ENCODE measurements at places on chromosomes 12 and 14.

DNA sequence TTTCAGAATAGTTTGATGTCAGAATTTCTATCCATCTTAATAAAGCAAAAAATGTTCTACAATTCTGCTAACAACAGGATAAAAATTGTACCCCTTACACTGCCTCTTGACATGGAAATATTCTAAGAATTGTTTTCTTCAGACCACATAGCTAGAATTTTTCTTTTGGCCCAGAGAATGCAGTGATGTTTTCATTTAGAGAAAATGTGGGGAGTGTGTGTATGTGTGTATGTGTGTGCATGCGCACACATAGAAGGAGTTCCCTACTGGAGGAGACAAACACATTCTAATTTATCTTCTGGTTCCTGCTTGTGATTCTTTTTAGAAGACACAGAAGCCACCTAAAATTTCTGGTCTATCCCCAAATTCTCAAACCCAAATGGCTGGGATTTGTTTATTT, 1145.7 kb downstream of the VRK1 start:
- DNase-seq: no peak

DNA sequence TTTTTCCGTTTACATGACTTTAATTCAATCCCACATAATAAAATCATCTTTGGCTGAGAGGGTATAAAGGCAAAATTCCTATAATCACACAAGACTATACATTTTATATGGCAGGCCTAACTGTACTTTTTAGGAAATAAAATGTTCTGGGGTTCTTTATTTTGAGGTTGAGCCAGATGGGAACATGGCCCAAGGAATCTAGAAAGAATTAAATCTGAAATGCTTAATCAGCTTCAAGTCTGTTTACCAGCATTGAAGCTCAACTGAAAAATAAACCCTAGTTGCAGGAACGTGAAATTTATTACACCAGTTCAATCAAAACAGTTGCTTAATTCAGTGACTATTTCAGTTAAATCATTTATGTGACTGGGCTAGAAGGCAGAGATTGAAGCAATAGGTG, 191.0 kb upstream of the BTG1 start:
- no peak for DNase-seq

DNA sequence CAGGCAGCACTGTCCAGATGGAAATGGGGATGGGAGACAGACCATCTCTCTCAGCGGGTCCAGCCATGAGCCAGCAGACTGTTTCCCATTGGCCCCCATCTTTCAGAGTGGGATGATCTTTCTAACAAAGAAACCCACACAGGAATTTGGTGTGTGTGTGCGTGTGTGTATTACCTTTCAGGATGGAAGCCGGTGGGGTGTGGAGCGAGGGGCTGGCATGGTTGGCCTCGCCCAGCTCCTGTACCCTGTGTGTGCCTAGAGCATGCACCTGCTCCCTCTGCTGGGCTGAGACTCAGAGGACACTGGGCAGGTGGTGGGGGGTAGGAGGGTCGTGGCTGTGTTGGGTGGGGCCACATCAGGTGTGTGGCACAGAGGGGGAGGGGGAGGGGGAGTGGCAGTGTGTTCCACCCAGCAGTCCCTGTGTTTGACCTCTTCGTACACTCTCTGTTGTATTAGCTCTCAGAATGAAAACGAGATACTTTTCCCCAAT, 33.0 kb upstream of the TSPAN9 start:
- no peak for DNase-seq

- no peak for DNase-seq
Observed at GRCh38 chr14:96902004-96902403, 104.8 kb downstream of the VRK1 start.

- no peak for DNase-seq
Observed at GRCh38 chr14:73696466-73697400, 17.5 kb downstream of the PNMA1 start.

DNA sequence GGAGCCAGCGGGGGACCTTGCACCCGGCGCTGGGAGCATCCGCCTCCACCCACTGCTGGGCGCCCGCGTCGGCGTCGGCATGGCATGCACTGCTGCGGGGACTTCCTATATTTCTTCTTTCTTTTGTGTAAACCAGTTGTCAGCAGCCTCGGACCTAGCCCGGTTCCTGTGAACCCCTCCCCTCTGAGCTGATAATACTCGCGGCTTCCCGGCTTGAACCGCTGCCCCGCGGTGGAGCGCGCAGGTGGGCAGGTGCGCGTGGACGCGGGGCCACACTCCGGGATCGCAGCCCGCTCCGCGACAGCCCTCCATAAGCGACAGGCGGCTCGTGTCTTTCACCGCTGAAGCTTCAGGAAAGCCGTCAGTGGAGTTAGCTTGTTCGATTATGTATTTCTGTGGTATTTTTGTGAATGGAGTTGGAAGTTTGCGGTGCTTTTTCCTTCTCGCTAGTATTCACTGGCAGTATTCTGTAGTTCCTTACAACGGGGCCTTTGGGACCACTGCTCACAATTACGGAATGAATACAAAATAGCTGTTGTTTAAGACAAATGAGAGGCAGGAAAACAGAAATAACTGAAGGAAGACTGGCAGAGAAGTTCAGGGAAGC, 870 bp downstream of the BMAL2 start:
- DNase-seq: peak; percentile 22

DNA sequence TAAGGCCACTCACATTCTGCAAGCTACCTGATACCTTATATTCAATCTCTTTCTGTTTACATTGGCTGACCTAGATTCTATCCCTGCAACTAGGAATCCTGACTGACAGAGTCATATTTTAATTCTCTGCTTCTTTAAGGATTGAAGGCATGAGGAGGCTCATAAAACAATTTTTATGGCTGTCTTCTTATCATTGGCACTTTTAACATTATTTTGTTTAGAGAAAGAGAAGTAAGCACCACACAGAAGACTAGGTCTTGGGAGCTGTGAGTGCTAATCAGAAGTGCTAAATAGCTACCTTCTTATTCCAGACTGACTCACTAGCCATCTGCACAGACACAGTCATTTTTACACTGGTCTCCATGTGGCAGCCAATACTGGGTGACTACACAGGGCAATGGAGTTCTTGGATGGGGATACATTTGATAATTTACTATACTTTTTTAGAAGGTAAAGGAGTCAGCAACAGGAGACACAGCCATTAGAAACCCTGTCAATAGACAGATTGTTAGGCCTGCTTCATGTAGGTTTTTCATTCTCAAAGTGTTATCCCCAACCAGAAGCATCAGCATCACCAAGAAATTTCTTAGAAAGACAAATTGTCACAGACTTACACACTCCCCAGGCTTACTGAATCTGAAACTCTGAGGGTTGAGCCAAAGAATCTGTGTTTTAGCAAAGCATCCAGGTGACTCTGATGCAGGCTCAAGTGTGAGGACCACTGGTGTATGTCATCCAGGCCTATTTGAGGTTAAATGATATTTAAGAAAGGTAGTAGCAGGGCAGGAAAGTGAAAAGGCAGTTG, 214.1 kb downstream of the DUSP6 start:
- no peak for DNase-seq

DNA sequence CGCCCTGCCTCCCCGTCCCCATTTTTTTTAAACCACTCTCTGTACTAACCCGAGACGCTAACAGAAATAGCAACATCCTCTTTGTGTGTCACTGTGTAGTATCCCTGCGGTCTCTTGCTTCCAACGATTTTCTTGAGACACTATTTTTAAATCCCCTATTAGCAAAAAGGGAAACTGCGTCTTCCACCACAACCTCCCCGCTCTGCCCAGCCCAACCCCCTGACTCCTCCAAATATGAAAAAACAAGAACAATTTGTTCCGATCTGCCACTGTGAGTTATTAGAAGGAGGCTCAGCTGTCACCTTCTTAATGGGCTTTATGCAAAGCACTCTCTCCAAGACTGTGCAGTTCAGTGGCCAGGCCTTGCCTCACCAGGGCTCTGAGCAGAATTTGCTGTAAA, 76.3 kb downstream of the MAP1LC3B2 start:
- no peak for DNase-seq

DNA sequence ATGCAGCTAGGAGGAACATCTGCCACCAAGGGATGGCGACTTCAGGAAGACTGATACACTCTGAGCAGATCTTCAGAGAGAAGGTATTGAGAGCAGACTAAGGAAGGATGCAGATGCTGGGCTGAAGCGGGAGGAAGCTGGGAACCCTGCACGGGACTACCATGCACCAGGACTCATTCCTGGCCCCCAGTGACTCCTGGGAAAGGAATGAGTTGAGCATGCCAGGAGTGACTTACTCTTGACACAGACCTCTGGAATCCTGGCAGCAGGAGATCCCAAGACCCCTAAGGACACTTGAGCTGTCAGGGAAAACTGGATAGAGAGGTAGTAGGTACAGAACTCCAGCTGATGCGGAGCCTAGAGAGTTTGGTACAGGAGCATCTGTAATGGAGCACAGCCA, 336.1 kb downstream of the RPS29 start:
- no peak for DNase-seq

- no peak for DNase-seq
Observed at GRCh38 chr12:108424816-108425215, 85.7 kb upstream of the CMKLR1 start.

GRCh38 chr12:58067610-58068387, 126.4 kb downstream of the ATP23 start:
- no peak for DNase-seq

GRCh38 chr14:89400529-89400928, 16.5 kb downstream of the FOXN3 start:
- no peak for DNase-seq

- no peak for DNase-seq
Observed at GRCh38 chr12:31819427-31819826, 90.6 kb upstream of the AMN1 start.

GRCh38 chr12:46855760-46856159, 30.0 kb upstream of the SLC38A4 start:
- no peak for DNase-seq

DNA sequence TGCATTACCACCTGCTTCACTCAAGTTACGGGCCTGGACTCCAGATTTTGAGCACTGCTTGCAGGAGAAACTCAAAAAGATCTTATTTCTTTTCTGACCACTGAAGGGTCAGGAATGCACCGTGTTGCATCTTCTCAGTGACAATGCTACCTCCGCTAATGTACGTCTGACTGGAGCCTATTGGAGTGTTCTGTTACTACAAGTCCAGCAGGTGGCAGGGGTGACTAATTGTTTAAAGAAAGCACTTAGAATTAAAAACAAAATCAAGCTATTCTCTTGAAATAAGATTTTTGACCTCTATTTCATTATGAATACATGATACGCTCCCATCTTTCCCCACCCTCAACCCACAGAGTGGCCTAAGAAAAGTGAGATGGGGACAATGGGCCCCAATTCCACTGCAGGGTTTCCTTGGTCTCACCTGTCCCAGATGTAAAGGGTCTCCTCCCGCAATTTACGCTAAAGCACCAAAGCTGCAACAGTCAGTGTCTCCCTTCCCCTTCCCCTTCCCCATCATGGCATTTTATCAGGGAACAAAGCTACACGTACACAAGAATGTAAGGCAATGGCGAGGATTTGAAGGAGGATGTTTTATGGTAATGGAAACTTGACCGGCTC, 2.2 kb downstream of the TBPL2 start:
- DNase-seq: no peak

DNA sequence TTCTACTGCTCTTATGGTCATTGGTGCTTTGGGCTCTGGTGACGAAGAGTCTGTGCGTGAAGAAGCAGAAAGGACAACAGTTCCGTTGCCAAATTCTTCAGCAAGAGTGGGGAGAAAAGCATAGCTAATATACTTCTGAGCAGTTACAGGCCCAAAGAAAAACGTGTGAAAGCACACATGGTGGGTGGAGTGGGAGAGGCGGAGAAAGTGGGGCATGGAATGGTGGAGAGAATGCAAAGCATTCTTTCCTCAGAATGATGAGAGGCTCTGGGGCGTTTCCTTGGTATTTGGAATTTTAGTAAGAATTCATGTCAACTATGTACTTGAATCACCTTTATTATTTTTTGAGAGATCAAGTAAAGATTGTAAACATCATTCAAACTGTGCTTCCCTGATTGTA, 396.1 kb downstream of the NAV3 start:
- DNase-seq: no peak

DNA sequence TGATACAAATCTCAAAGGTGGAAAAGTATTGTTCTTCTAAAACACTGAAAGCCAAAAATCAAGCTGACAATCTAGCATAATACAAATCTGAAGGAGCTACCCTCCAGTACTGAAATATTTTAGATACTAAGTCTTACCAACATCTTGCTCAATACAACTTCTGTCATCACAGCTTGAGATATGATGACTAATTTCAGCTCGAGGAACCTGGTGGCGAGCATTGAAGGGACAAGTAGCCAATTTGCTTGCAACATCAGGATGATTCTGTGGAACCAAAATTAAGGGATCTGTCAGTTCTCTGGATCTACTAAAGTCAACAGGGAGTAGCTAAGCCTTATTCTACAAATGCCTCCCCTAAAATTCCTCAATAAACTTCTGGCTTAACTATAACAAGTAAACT, 10.4 kb downstream of the GTSF1 start:
- no peak for DNase-seq

DNA sequence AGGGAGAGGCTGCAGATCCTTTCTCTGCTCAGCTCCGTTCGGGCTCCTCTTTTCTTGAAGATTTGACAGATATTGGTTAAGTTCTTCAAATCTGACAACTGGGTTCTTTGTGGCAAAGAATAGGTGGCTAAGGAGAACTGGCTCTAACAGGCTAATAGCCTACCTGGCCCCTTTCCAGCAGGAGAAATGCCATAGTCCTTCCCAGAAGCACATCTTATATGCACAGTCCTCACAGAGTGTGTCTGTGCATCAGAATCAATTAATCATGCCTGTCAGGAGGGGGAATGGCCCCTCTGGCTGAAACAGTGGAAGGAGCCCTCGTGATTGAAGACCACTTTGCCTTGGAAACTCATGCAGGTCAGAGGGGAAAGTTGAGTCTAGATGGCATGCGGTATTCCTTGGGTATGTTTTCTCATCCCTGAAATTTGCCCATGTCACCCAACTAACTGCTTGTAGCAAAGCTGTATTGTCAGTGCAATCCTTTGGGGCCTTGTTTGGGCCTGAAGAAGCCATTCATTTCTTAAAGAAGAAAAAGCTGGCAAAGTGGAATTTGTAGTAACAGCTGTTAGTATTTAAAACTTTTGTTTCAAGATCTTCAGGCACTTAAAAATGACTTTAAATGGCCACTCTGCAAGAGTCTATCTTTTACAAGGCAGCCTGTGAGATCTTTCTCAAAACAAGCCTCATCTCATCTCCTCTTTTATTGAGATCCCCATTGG, 251.5 kb downstream of the ZFP36L1 start:
- no peak for DNase-seq

- no peak for DNase-seq
Observed at GRCh38 chr12:50859621-50860310, 17.0 kb downstream of the TMPRSS12 start.

DNA sequence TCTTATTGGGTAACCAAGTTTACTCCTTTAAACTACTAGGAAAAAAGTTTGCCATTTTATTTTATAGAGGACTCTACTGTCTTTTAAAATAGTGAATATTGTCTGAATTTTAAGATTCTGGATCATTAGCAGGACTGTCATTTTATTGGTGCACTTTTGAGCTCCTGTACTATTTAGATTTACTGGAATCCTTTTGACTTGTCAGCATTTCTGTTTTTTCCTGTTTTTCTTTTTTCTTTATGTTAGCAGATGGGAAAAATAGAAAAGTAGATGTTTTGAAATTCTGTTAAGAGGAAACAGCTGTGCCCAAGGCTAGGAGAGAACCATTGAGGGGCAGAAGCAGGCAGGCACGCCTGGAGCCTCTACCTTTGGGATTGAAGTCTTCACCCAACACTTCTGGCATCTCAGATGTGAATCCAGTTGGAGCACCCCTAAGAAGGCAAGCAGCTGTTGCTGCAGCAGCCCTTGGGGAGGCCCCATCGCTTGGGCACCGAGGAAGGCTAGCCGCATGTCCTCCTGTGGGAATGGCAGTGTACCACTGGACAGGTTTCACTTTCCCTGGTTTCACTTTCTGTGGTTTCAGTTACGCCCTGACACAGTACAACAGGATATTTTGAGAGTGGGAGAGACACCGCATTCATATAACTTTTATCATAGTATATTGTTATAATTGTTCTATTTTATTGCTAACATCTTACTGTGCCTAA, 11.5 kb downstream of the RIMKLB start:
- no peak for DNase-seq

All from activated CD4-positive, alpha-beta T cell treated with anti-CD3 and anti-CD28 coated beads for 4 hours (primary cell).